ENCODE measurements at places on chromosomes 6 and 20.

- DNase-seq: no peak
Measured at GRCh38 chr6:149267072-149267471, 50.4 kb upstream of the TAB2 start.

DNA sequence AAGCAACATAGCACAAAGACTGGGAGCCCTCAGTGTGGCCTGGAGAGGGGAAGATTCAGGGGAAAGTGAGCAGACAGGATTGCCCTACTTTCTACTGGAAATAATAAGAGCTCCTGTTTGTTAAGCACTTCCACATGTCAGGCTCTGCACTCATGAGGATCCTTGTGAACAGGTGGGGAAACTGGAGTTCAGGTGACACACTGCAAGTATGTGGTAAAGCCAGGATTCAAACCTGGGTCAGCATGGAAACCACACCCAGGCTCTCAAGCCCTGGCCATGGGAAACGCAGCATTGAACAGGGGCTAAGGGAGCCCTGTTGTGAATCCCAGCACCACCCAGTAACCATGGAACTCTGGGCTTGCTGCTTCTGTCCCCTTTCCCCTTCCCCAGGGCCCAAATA lies 42.8 kb upstream of the ID1 start:
- no peak for DNase-seq

- DNase-seq: no peak
Measured at GRCh38 chr20:43533060-43533459, 25.6 kb downstream of the L3MBTL1 start.

- DNase-seq: no peak
Measured at GRCh38 chr20:45510242-45510862, 5.1 kb downstream of the SPINT3 start.

- DNase-seq: no peak
Measured at GRCh38 chr6:65680232-65680631, 26.8 kb downstream of the EYS start.
